Foreskin melanocyte (primary cell): ENCODE measurements at places on chromosomes 1 and 21.

- no peak for DNase-seq
Observed at GRCh38 chr1:20597650-20598049, 8.8 kb downstream of the CDA start.

DNA sequence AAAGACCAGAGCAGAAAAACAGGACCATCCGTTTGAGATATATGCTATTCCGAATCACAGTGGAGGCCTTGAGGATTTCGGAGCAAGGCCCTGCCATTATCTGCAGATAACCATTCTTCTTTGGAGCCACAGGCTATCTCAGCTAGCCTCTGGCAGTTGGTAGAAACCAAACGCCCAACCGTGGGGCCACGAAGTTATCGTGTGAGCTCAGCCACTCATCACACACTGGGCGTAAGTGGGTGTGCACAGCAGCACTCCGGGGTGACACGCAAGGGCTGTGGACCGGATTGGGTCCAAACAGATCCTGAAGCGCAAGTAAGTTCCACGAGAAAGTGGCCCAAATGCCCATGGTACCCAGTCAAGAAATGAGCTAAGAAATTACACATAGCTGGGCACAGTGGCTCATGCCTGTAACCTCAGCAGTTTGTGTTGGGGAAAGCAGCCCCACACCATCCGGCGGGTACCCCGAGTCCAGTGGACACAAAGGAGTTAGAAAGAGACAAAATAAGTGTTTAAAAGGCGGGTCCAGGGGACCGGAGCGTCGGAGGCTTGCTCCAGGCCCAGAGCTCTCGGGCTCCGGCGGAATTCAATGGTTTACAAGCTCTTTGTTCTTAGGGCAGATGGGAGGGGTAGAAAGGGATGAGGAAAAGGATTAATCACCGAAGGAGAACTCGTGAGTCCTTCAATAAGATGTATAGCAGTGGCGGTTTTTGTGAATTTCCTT is 130.6 kb downstream of the LIPI start:
- DNase-seq = no peak

- no peak for DNase-seq
Observed at GRCh38 chr1:205012391-205013140, 30.4 kb upstream of the CNTN2 start.

- no peak for DNase-seq
Observed at GRCh38 chr21:35504951-35505466, 455.9 kb upstream of the RUNX1 start.

DNA sequence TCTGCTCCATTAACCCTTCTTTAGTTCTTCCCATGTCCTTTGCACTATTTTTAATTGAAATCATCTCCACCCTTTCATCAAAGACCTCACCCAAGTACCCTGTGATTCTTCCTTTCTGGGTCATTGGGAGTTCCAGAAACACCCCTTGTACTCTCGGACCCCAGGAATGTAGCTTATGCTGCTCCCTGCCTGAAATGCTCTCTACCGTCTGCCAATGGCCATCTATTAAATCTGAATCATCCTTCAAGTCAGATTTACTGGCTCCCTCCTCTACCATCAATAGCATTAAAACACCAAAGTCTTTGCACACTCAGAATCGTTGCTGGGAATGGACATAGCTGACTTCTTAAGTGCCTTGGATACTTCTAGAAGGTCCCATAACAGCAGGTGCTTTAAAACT is 73.2 kb upstream of the GADD45A start:
- DNase-seq = no peak

GRCh38 chr1:42927274-42927841 is 31.3 kb downstream of the SLC2A1 start:
- no peak for DNase-seq

GRCh38 chr1:43533584-43533983 is 2.9 kb downstream of the PTPRF start:
- DNase-seq = no peak

GRCh38 chr1:30023339-30024022 is 699.9 kb downstream of the MATN1 start:
- no peak for DNase-seq

DNA sequence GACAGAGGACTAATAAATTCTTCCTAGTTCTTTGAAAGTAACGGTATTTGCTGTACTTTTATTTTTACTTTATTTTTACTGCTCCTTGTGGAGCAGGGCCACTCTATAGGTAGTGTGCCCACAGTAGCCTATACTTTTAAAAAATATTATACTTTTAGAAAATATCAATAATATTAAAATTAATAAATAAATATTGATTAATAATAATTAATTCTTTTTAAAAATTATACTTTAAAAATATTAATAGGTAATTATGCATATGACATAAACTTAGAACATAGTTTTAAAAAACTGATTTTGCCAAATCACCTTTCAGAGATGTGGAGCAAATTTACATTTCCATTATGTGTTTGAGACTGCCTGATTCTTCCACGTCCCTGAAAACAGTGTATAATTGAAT is 30.8 kb downstream of the ZBED6 start:
- no peak for DNase-seq

- no peak for DNase-seq
Observed at GRCh38 chr21:43866260-43866629, 1.2 kb downstream of the AGPAT3 start.

DNA sequence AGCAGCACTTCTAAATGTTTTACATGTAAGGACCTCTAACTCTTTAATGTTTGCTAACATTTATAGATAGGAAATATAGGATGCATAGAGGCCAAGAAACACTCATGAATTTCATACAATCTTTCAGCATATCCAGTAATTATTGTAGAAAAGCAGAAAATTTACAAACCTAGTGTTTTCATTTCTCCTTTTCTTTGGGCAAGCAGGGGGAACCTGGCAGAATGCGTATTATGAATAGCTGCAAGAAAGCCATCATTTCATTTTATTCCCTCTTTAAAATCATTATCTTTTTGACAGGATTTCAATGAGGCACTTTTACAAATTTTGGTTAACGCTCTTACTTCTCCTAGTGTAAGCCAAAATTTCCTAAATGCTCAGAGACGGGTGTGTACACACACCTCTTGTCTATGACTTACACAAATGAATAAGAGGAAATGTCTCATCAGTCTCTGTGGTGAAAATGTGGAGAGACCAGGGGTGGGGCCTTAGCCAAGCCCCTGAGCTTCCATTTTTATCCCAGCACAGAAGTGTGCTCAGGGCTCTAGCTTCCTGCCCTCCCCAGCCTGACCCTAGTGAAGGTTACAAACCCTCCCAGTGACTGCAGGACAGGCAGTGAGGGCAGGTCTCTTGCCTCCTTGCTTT is 91.6 kb downstream of the LRRC8C start:
- DNase-seq = no peak

DNA sequence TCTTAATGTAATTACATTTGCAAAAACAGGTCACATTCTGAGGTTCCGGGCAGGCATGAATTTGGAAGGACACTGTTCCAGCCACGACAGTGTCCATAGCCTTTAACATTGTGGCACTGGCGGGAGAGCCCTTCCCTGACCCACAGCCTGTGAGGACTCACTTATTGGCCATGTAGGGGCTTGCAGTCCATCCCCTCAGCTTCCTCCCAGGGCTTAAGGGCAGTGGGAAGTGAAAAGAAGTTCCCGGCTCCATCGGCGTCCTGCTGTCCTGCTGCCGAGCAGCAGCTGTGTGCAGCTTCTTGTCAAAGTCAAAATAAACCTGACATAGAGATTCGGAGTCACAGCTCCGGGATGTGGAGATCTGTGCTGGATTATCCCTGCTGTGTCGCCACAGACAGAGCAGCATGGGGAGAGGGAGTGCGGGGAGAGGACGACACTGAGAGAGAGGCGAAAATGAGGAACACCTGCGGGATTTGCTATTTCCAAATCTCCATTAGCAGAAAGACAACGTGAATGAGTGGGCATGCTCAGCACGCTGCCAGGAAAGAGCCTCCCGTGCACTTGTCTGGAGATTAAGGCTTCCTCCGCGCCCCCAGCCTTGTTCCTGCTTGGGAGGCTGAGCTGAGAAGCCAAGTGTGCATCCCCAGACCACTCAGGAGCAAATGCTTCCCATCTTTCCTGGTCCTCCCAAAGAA is 260.3 kb downstream of the ASTN1 start:
- DNase-seq = no peak

- DNase-seq = no peak
Observed at GRCh38 chr1:176567190-176567794, 104.3 kb downstream of the PAPPA2 start.

- no peak for DNase-seq
Observed at GRCh38 chr1:167262836-167263235, 42.1 kb downstream of the POU2F1 start.
